Stimulated activated CD8-positive, alpha-beta memory T cell treated with anti-CD3 and anti-CD28 coated beads, Interleukin-7, amount 100 ng/mL, for 24 hours (primary cell): ENCODE measurements at places on chromosomes 4 and X.

- no peak for DNase-seq
Observed at GRCh38 chrX:13590914-13591313, 21.5 kb downstream of the EGFL6 start.

DNA sequence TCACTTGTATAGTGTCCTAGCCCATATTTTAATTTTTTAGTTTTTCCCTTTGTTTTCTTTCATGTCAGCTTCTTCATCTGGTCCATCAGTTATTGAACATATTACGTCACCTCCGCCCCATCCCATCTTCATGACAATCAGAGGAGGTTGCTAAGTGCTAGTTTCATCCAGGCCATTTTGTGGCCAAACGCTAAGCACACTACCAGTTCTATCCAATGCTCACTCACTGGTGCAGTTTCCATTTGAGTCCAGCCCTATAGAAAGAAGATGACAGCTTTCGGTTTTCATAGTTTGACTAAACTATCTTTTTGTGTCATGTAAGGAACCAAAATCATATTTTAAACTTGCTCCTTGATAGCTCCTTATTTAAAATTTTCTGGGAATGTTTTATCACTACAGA lies 304.2 kb downstream of the TENM3 start:
- no peak for DNase-seq

DNA sequence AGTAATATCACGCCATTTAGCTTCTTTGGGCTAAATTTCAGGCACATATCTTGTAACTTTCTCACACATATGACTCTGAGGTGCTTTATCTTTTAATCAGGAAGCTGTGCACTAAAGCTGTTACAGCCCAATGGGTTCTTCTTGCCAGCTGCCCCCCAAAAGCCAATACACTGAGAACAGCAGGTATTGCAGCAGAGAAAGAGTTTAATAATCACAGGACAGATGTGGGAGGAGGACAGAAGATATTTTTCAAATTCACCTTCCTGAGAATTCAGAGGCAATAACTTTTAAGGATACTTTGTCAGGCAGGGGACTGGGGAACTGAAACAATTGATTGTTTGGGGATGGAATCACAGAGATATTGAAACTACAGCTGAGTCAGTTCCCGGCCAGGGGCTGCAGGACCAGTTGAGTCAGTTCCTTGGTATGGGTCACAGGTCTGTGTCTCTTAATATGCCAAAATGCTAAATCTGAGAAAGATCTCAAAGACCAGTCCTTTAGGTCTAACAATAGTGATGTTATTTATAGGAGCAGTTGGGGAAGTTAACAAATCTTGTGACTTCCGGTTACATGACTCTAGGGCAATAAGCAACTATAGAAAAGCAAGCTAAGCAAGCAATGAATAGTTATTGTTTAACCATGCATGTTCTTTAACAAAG lies 28.1 kb downstream of the DDIT4L start:
- DNase-seq: no peak

DNA sequence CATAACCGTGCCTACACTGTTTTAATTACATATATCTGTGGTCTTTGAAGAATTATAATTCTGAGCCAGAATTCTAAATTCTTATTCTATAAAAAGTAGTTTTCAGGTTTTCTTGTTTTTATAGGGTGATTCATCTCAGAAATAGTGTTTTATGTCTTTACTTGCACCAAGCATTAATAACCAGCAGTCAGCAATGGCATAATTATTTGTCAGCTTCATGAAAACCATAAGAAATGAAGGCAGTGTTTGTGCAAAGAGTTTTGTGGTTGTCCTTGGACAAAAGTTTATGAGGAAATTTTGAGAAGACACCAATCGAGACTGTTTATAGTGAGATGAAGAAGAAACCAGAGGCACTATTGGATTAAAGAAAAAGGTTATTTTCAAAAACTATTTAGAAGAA lies 37.2 kb downstream of the EDNRA start:
- no peak for DNase-seq

DNA sequence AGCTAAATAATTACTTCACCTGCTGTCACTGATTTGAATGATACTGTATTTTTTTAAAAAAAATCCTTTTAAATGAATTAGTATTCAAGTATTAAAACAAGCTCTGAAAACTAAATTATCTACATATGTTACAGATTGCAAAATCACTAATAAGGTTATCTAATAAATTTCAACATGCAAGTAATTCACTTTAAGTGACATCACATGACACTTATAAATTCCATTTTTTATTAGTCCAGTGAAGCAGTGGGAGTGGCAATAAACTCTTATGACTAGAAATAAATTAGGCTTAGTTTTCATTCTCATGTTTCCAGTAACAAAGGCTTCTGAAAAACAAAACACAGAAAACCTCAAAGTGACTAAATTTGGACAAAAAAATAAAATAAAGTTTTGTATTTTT lies 36.3 kb downstream of the SMIM31 start:
- DNase-seq: no peak

GRCh38 chr4:112287258-112287989 lies 1.7 kb upstream of the TIFA start:
- DNase-seq: no peak

DNA sequence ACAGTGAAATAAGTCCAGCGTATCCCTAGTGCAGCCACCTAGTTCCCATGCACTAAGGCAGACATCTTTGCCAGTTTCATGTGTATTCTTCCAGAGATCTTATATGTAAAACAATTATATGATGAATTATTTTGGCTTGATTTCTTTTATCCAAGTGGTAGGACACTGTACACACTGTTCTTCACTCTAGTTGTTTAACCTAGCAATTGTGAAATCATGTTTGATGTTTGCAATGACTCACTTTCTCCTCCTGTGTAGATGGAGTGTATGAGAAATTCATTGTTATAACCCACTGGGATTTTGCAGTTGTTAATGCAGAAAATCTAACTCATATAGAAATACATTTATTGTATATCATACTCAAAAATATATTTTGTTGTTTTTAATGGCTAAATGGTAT lies 17.5 kb upstream of the TBC1D1 start:
- no peak for DNase-seq

DNA sequence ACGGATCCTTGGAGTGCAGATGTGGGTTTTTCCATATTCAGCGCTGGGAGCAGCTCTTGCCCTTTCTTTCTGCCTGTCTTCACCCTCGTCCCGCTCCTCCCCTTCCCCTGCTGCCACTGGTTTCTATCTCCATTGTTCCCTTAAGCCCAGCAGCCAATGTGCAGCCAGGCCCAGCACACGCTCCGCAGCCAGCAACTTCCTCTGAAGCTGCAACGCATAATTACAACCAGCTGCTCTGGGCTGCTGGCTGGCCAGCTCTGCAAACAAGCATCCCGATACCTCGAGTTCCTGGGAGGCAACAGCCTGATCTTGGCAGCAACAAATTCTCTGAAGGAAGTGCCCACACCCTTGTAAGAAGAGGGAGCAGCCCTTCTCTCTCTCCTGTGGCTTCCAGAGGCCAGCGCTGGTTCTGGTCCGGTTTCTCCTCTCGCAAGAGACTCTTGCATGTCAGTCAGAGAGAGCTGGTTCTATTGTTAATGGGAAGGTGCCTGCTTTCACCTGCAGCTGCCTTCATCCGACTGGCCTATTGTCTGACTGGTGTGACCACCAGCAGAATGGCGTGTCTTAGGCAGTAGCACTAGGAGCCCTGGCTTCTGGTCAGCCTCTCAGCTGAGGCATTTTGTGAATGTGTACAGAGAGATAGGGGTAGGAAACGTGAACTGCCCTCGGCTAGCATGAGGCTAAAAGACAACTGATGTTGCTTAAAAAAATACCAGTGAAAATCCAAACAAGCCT lies 83.8 kb upstream of the MAML3 start:
- DNase-seq: no peak

GRCh38 chr4:37359261-37359660 lies 114.7 kb downstream of the NWD2 start:
- no peak for DNase-seq

DNA sequence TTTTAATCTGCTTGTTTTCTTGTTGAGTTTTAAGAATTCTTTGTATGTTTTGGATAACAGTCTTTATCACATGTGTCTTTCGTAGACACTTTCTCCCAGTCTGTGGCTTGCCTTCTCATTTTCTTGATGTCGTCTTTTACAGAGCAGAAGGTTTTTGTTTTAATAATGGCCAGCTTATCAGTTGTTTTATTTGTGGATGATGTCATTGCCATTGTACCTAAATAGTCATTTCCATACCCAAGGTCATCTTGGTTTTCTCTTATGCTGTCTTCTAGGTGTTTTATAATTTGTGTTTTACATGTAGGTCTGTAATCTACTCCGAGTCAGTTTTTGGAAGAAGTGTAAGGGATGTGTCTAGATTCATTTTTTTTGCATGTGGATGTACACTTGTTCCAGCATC lies 159.6 kb upstream of the NUDT6 start:
- DNase-seq: no peak

GRCh38 chr4:6806924-6807626 lies 24.5 kb downstream of the KIAA0232 start:
- no peak for DNase-seq

DNA sequence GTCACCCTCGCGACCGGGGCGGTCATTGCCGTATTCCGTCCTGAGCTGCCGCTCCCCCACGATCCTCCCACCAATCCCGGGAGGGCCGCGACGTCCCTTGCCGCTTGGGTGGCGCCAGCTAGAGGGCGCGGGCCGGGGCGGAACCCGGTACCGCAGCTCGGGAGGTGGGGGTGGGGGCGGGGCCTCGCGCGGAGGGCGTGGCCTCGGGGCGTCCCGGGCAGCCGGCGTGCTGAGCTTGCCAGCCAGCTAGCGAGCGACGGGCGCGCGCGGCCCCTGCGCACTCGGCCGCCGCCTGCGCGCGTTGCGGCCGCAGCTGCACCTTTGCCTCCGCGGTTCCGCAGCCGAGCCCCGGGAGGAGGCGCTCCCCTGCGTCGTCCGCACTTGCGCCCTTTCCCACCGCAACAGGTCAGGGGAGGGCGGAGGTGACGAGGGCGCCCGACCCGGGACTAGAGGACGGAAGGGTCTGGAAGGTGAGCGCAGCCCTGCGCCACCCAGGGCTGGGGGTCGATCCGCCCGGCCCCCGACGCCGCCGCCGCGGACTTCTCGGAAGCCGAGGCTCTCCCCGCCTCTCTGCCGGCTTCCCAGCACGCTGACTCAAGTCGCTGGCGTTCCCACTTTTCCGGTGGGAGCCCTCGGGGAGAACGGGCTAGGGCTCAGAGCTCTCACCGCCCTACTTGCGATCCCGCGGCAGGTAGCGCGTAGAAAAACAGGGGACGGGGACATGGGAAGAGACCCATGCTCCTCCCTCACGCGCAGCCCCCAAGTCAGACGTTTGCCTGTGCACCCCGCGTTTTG lies at the start of gene AFF1:
Gene AFF1, plus strand, starts transcription at position 241 of the 795 bp plus-strand sequence. CDS start 13,523 bp downstream, outside the sequence.
- peak; percentile 75 for DNase-seq

GRCh38 chr4:121339307-121339706 lies 41.5 kb downstream of the QRFPR start:
- DNase-seq: no peak

GRCh38 chr4:58070726-58071125 lies 960.5 kb upstream of the IGFBP7 start:
- DNase-seq: no peak

GRCh38 chr4:38605753-38606586 lies 58.0 kb upstream of the KLF3 start:
- DNase-seq: no peak

DNA sequence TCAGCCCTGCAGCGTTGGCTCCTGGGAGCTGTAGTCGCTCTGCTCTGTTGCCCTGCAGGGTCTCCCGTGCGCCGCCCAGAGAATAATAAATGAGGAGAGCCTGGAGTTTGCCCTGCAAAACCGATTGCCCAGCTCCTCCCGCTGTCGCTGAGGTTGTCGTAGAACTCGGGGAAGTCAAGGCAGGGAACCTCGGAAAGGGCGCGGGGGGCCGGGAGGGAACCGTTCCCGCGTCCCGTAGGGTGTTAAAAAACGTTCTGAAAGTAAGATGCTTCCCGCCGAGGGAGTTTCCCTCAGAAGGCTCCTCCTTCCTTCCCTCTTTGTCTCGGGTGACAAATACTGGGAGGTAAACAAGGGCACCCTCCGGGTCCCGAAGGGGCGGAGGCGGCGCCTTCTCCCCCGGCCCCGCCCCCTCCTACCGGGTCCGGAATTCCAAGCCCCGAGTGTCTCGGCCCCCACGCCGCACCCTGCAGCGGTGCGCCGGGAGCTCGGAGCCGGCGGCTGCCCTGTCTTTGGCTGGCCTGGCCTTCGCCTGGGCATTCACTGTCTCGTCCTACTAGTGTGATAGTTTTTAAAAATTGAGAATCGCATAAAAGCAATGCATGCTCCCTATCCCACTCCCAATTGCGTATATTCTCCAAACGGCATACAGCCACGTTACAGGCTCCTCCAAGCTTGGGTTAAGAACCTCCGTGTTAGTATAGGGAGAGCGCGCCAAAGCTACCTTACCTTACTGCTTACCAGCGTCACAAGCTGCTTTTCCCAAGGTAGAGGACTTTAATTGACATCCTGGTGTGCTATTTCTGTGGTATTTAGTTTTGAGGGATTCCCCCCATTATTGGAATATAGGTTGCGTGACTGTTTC lies 964 bp upstream of the HMGB2 start:
- no peak for DNase-seq

DNA sequence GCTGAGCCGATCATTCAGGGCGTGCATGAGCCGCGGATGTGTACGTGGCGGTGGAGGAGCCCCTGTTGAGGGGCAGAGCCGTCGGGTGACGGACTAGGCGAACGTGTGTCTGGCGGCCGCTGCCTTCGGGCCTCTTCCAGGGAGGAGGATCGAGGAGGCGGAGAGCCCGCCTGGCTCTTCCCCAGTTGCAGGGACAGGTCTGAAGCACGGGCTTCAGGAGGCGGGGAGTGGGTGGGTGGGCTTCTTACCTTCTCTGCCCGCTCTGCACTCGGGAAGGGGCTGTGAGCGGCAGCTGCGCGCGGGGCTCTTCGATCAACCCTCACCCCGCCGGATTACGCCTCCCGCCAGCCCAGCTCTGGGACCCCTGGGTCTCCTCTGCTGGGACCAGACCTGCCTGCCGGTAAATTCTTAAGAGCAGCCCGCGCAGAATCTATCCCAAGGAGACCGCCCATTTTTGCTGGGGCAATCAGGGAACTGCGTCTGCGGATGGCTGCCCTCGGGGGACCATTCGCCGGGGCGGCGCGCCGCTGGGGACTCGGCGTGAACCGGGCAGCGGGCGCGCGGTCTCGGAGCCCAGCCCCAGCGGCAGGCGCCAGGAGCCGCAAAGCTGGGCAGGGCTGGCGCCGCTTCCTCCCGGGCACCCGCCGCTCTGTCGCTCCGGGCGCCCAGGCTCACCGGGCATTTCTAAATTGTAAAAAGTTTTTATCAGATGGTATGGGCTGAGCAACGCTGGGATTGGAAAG lies 4.9 kb downstream of the PLAC8 start:
- DNase-seq: no peak

- no peak for DNase-seq
Observed at GRCh38 chrX:132795181-132795580, 163.2 kb downstream of the HS6ST2 start.
